ENCODE measurements at places on chromosomes 6 and 20.

- DNase-seq: no peak
Observed at GRCh38 chr6:41445261-41445660, 100.9 kb upstream of the FOXP4 start.

DNA sequence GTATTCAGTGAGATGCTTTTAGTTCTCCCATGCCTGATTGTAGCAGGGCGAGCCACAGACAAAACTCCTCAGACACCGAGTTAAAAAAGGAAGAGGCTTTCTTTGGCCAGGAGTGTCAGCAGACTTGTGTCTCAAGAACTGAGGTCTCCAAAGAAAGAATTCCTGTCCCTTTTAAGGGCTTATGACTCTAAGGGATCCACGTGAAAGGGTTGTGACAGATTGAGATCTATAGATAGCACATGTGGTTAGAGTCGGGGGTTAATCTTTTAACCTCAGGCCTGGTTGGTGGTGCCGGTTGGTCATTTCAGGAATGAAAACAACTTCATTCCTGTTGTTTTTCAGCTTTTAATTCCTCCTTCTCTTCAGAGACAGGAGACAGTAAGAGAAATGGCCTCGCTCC is 168.8 kb upstream of the GRIK2 start:
- no peak for DNase-seq

DNA sequence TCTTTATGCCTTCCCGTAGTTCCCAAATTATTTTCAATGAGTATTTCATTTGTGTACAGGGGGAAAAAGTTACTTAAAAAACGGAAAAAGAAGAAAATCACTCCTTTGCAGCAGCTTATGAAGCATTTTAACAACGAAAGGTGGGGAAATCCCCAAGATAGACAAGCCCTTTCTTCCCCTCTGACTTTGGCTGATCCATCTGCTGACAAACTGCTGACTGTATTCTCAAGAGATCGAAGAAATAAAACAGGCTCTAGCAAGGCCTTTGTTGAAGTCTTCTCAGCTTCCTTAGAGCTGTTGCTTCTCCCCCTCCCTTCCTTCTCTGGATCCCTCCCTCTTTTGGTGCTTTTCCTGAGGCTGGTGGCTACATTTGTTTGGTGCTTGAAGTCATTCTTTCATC is 325.2 kb downstream of the NRN1 start:
- no peak for DNase-seq

GRCh38 chr20:10090588-10091166 is 55.9 kb downstream of the ANKEF1 start:
- peak; percentile 27 for DNase-seq

GRCh38 chr20:14664101-14664500 is 326.7 kb upstream of the FLRT3 start:
- DNase-seq: no peak

GRCh38 chr6:12490904-12491571 is 200.9 kb downstream of the EDN1 start:
- DNase-seq: no peak

DNA sequence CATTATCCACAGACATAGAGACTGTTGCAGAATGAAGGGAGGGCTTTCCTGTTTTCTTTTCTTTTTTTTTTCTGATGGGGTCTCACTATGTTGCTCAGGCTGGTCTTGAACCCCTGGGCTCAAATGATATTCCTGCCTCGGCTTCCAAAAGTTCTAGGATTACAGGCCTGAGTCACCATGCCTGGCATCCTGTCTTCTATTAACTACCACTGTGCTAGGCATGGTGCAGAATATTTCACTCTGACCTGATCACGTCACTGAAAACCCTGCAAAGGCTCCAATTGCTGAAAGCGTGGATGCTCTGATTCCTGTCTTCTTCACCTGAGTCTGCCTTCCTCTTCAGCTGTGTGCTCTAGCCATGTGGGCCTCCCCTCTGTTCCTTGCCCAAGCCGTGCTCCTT is 8.5 kb upstream of the DNMT3B start:
- no peak for DNase-seq

Data from activated naive CD4-positive, alpha-beta T cell treated with anti-CD3 and anti-CD28 coated beads, Interleukin-2, amount 10 ng/mL, durations not matched to agents 7 days and 5 days (primary cell).